SHP77 treated with DMSO at 0.1 percent for 48 hours (cell line): ENCODE measurements at places on chromosomes 1 and 21.

- DNase-seq: no peak
These were observed 28.4 kb downstream of the SLC19A1 start for GRCh38 chr21:45513741-45514310.

DNA sequence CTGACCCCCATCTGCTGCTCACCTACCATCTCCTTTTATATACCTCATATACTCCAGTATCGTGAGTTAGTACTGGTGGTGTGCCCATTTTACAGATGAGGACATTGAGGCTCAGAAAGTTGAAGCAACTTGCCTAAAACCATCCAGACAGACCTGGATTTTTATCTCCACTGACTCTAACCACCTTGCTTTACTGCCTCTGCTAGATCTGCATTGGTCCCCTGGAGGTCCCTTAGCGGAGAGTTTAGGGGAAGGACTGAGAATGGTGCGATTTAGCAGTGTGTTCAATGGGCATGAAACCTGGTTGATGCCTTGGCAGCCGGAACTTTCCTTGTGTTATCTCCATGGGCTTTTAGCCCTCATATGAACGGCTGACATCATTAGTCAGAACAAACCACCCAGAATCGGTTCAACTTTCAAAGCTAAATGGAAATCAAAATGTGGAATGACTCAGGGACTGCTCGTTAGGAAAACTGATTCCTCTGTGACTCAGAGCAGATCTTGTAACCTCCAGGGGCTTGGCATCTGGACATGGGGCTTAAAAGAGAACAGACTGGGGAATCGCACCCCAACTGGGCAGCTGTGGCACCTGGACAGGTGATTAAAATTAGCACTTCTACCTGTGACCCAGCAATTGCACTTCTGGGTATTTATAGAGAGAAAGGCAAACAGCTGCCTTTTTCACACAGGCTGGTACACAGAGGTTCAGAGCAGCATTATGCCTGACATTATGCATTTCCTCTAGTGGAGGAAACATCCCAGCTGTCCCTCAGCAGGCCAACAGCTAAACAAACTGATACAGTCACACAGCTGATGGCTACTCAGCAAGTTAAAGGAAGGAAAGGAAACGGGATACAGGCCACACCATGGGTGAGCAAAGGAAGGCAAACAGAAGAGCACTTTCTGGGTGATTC, 25.3 kb downstream of the TMEM51 start:
- DNase-seq: peak; percentile 78

- DNase-seq: no peak
These were observed 201.1 kb upstream of the C1orf87 start for GRCh38 chr1:60274422-60275290.

DNA sequence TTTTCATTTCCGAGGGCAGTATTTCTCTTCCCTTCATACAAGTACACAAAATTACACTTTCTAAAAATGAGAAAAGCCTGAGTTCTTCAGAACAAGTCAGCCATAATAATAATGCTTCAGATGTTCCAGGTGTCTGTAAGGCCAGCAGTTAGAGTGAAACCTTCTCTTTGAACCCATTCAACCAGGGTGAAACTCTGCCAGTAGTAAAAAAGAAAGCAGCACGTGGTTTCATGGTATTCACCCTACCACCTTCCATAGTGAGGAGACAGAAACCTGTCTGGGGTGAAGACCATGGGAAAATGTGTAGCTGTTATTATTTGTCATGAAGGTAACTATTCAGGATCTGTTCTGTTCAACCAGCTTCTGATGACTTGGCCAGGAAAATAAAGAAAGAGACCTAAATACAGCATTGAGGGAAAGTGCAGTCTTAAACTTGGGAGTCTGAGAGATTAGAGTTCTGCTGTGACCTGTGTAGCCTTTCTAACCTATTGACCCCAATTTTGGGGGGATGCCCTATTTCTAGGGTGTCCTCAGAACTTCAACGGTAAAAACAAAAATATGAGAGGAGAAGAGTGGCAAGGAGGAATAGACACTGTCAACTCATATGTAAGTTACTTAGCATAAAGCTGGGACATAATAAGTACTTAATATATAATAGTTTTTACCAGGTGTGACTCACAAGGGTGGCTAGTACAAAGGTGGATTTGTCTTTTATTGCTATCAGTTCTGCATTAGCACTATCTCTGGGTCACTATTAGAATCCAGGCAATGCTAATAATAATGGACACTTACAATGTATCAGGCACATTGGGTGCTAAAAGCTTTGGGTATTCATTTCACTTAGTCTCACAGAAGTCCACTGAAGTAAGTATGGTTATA, 70.0 kb upstream of the TNFSF4 start:
- no peak for DNase-seq

- no peak for DNase-seq
These were observed 71.5 kb downstream of the MAP10 start for GRCh38 chr1:232876506-232877364.

DNA sequence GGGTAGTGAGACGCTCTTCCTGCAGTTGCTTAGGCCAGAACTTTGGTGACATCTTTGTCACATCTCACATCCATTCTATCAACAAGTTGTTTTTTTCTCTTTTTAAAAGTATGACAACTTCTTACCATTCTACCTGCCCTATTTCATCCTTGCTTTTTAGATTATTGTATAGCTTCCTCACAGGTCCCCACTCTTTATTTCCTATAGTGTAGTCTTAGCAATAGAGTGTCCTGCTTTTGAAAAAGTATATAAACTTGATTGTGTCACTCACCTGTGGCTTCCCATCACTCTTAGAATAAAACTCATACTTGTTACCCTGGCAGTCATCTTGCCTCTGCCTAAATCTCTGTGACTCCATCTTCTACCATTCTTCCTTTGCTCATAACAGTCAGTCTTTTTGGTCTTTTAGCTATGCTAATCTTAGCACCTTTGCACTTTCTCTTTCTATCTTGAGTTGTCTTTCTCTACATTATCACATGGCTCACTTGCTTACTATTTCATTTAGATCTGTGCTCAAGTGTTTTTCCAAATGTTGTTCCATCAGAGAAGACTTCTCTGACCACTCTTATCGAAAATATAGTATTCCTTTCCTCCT, 9.5 kb downstream of the CDC73 start:
- no peak for DNase-seq

GRCh38 chr1:203996126-203996525, 76.8 kb upstream of the SOX13 start:
- DNase-seq: no peak

GRCh38 chr1:226986496-226987178, 46.5 kb downstream of the COQ8A start:
- DNase-seq: no peak

DNA sequence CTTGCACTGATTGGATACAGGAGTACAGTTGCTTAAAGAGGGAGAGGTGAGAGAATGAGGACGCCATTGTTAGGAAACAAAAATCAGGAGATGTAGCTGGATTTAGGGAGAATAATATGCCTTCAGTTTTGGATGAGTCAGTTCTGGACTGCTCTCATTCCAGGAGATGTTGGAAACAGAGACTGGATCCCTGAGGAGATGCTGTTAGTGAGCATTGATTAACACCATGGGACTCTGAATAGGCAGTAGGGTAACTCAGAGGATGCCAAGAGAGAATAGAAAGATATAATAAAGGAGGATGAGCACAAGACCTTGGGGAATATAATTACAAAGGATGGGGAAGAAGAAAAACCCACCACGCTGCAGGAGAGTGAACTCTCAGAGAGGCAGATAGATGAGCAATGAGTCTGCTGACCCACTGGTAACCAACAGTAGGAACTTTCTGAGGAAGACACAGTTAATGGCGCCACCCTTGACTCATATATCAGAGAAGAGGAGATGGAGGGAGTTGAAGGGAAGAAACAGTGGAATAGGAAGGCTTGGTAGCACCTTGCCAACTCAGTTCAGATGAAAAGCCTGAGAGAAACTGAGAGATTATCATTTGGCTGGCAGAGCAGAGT, 10.5 kb downstream of the KCNJ15 start:
- no peak for DNase-seq

GRCh38 chr1:2290595-2291510, 62.7 kb downstream of the SKI start:
- DNase-seq: no peak

DNA sequence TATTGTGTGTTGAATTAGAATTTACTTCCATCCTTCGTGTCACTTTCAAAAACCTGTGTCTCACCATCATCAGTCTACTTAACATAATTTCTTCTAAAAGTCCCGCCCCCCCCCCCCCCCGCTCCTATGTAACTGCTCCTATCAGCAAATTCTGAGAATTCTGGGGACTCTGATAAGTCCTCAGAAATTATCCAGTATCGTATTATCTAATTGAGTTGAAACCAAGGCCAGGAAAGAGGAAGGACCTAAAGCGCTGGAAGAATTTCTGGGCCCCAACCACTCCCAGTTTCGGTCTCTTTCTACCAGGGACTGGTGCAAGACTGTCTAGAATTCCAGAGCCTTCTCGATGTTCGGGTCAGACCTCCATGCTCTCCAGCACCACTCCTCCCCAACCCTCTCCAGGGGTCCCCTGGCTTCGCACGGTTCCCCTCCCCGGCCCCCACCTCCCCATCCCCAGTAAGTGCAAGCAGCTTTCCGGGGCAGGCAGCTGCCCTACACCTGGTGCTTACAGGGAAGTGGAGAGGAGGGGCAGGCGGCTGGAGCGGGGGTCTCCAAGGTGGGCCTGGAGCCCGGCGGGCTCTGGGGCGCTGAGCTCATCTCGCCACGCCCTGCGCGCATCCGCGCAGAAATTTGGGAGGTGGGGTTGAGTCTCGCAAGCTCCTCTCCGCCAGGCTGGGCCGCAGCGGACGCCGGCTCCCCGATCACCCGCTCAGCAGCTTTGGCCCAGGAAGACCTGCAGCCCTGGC, 16.0 kb upstream of the ZNF496 start:
- no peak for DNase-seq

DNA sequence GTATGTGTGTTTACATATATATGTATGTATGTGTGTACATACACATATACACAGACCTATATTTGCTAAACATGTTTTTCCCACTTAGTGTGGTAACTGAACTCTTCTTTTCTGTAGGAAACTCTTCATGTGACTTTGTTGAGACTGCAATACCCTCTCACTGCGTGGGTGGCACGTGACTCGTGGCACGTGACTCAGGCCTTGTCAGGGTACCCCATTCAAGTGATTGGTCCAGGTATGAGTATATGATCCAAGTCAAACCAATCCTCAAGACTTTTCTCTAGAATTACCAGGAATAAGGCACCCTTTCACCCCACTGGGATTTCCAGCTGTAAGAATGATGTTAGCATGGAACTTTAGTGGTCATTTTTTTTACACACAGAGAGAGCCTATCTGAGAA, 149.2 kb upstream of the KCNK2 start:
- no peak for DNase-seq

- no peak for DNase-seq
These were observed 39.5 kb upstream of the RD3 start for GRCh38 chr1:211531194-211532087.

DNA sequence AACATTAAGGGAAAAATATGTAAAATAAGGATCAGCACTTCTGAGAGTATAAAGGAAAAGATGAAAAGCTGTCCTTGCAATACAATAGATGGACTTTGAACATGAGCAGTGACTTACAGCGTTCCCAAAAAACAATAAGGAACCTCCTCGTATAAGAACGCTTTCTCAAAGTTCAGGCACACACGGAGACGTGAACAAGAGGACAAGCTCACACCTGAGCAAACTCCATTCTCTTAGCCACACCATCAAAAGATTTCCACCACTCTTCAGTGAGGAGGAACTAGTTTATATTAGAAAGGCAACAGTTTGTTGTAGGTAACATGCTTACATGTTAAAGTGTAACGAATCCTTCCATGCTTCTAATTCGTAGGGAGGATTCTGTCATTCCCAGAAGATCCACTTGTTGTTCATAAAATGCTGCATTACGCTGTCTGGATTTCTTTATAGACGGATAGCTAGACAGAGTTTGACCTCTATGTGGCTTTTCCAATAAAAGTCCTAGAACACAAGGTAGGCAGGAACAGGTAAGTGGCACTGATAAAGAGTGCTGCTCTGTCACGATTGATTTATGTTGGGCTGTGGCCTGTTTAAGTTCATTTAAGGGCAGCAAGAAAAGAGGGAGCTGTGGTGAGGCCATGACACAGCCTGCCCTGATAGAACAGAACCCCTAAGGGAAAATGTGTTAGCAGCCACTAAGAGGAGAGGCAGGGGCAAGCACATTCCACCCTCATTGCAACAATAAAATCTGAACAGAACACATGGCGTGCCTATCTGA, 37.0 kb upstream of the ATP1A1 start:
- no peak for DNase-seq

DNA sequence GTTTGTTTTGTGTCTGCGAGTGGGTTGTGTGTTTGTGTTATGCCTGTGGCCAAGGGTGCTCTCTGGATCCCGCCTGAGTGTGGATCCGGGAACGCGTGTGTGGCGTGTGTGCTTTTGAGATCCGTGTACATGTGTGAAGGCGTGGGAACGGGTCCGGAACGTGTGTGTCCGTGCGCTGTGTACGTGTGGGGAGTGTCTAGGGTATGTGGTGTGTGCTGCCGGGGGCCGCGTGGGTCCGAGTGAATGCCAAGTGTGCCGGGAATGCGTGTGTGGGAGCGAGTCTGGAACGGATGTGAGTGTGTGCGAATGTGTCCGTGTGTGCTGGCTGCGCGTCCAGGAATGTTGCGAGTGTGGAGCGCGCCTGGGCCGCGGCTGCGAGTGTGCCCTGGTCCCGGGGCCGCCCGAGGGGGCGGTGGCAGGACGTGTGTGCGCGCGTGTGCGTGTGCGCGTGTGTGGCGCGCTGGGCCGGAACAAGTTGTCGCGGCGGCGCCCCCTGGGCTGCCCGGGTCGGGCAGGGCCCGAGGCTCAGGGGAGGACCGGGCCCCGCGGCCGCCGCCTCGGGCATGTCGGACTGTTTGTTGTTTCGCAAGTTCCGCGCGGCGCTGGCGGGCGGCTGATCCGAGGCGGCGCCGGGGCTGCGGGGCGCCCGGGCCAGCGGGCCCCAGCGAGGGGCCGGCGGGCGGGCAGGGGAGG, 953 bp downstream of the PTPRU start:
- no peak for DNase-seq

GRCh38 chr21:34796518-34797200, 127.9 kb downstream of the CLIC6 start:
- DNase-seq: no peak

- no peak for DNase-seq
These were observed 157.8 kb upstream of the SNX7 start for GRCh38 chr1:98503771-98504170.

DNA sequence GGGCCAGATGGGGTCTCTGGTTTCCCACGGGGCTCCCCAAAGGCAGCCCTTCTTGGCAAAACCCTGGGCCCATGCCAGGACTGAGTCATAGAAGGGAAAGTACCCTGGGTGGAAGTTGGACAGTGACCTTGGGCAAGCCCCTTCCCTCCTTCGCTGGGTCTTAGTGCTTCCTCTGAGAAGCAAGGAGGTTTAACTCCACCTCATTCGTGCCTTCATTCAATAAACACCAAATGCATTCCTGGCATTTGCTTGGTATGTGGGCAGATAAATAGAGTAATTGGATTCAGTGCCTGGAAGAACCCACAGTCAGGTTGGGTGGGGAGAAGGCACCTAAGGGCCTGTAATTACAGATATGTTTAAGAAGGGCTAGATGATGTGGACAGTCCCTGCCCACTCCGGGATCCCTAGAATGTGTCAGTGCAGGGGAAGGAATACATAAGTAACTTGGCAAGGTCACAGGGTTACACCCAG, 36.3 kb upstream of the CITED4 start:
- DNase-seq: no peak
